MV-4-11 (cell line): ENCODE measurements at places on chromosomes 5 and 9.

GRCh38 chr9:7752481-7752880 lies 47.1 kb downstream of the DMAC1 start:
- DNase-seq = no peak

GRCh38 chr9:692636-693129 lies 148.8 kb upstream of the DMRT1 start:
- DNase-seq = no peak

DNA sequence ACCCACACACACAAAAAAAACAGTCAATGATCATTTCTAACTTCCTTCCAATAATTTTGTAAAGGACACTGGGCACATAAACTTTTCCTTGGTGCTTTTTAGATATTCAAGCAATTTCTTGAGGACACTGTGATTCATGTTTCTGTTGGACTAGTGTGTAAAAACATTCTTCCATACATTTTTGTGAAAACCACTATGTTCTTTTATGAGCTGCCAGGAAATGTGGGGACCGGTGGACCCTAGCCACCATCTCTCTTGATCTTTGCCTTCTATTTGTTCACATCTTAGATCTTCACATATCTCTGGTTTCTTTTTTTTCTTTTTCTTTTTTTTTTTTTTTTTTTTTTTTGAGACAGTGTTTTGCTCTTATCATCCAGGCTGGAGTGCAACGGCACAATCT lies 287.4 kb downstream of the GLIS3 start:
- DNase-seq = no peak

- no peak for DNase-seq
These were observed 255.9 kb upstream of the ACO1 start for GRCh38 chr9:32128546-32128945.

DNA sequence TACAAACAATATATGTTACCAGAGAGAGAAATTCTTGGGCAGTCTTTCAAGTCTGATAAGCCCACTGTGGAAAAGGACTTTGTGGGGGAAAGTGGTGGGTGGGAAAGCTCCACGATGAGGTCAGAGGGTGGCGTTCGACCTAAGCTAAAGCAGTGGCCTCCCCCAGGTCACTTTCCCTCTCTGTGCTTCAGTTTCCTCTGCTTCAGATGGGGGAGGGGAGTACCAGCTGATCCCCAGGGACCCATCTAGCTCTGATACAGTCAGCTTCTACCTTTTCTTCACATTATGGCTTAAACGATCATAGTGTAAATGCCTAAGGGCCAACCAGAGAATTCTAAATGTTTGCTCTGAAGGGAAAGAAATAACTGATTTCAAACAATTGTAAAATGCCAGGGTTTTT lies 36.6 kb upstream of the ARSB start:
- no peak for DNase-seq

DNA sequence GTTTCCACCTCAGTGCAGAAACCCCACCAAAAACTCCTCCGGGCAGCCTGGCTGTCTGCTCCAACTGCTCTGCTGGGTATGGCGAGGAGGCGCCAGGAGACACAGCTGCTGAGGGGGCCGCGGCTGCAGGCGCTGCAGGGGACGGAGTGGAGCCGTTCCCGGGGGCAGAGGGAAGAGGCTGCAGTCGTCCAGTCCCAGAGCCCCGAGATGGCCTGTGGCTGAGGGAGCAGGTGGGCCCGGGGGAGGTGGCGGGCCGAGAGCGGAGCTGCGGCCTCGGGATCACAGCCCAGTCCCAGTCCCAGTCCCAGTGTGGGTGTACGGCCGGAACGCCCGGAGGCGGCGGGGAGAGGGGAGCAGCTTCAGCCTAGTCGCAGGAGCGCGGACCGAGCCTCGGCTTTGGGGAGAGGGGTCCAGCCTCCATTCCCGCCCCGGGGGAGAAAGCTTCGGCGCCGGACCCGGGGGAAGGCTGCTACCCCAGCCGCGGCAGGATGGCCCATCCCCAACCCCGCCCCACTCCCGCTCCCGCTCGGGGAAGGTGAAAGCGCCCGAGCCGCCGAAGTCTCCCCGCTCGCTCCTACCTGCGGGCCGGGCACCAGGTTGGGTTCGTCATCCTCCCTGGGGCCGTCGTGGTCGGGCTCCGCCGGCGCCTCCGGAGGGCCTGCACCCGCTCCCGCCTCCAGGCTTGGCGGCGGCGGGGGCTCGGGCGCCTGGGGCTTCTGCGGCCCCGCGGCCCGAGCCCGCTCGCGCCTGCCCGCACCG lies 513 bp downstream of the FAM193B start:
- no peak for DNase-seq

- peak; percentile 84 for DNase-seq
These were observed 16.8 kb downstream of the NR3C1 start for GRCh38 chr5:143386725-143387124.

- no peak for DNase-seq
These were observed 62.8 kb upstream of the KLF9 start for GRCh38 chr9:70477146-70477745.

GRCh38 chr9:76613150-76613781 lies 151.0 kb upstream of the PCA3 start:
- no peak for DNase-seq

DNA sequence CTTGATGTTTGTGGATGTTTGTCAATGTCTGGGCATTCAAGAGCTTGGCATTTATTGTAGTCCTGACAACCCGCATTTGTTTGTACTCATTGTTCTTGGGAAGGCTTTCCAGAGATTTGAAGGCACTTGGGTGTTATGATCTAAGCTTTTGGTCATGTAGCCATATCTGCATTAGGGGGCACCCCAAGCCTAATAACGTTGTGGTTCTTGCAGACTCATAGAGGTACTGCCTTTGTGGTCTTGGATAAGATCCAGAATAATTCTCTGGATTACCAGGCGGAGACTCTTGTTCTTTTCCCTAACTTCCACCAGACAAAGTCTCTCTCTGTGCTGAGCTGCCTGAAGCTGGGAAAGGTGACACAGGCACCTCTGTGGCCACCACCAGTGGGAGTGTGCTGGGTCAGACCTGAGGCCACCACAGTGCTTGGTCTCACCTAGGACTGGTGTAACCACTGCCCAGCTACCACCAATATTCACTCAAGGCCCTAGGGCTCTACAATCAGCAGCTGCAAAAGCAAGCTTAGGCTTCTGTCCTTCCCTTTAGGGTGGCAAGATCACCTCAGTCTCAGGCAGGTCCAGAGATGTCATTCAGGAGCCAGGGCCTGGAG lies 144.4 kb upstream of the TAS2R1 start:
- DNase-seq = no peak

DNA sequence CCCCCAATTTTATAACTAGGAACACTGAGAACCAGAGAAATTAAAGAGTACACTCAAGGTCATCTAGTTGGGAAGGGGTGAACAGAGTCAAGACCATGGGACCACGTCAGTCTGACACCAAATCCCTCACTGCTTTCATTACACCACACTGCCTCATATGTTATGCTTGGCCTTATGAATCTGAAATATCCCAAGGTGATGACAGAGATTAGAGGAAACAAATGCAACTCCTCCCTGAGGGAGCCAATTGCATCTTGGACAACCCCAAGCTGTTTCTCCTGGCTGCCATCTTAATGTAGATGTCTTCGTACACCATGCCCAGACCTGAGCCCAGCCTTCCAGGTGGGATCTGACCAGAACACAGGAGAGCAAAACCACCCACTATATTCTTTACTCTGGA lies 60.6 kb upstream of the ABCA1 start:
- no peak for DNase-seq

- DNase-seq = no peak
These were observed 29.1 kb downstream of the RORB start for GRCh38 chr9:74526215-74526614.

DNA sequence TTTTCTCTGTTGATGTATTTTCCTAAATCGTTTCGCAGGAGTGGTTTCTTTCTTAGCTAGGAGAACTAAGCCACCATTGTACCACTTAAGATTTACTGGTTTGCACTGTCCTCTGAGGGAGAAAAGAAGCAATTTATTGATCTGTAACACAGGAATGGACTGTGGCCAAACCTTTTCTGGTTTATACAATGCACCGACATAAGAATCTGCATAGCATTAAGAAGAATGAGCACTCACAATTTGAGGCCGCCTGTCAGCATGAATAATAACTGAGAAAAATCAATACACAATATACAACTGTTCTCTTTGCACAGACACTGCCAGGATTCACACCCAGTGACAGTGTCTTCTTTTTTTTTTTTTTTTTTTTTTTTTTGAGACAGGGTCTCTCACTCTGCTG lies 168.6 kb upstream of the DMRT1 start:
- DNase-seq = no peak

DNA sequence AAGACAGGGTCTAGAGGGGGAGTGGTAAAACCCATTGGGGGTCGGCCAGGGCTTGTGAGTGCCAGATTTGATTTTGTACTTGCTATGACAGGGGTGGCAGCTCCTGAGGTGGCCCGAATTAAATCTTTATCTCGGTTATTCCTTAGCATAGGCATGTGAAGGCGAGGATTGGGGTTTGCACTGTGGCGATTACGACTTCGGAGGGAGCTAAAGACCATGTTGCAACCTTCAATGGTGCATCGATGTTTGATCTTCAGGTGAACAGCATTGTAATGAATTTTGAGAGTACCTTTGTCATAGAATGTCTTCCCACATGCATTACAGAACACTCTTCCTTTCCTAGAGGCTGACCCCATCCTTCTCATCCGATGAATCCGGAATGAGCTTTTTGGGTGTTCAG lies 433.9 kb downstream of the BNC2 start:
- no peak for DNase-seq

- DNase-seq = no peak
These were observed 111.5 kb downstream of the MTREX start for GRCh38 chr5:55418994-55419968.

DNA sequence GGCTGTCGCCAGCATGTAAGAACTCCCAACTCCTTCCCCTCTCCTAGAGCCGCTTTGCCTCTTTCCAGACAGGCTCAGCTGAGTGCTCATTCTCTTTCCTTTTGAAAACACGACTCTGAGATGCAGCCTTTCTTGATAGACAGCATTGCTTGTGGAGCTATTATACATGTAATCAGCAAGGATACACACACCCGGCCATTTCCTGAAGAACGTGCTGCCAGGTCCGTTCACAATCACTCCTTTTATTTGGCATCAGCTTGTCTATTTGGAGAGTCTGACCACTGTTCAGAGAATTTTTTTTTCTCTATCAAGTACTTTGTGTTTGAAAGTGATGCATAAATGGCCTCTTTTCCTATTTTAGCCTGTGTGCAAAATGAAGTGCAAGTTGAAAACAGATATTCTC lies 328.7 kb downstream of the MARCHF11 start:
- no peak for DNase-seq

- DNase-seq = no peak
These were observed 84.5 kb upstream of the PUM3 start for GRCh38 chr9:2928411-2928810.

DNA sequence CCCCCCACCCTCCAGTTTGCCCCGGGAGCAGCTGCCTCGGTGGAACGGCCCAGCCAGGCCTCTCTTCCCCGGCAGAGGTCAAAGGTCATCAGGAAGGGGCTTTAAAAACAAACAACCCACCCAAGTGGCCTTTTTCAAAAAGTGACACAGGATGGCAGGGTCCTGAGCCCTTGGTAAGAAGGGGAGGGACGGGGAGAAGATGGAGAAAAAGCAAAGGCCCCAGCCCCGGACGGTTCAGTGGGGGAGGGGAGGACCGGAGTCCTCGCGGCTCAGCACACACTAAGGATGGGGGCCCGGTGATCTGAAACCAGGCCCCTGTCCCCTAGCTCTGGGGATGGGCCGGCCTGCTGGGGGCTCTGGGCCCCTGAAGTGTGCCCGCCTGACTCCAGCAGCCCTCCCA lies 1.1 kb downstream of the PRRX2 start:
- DNase-seq = no peak

GRCh38 chr5:96660971-96661854 lies 963 bp upstream of the CAST start:
- peak; percentile 45 for DNase-seq

DNA sequence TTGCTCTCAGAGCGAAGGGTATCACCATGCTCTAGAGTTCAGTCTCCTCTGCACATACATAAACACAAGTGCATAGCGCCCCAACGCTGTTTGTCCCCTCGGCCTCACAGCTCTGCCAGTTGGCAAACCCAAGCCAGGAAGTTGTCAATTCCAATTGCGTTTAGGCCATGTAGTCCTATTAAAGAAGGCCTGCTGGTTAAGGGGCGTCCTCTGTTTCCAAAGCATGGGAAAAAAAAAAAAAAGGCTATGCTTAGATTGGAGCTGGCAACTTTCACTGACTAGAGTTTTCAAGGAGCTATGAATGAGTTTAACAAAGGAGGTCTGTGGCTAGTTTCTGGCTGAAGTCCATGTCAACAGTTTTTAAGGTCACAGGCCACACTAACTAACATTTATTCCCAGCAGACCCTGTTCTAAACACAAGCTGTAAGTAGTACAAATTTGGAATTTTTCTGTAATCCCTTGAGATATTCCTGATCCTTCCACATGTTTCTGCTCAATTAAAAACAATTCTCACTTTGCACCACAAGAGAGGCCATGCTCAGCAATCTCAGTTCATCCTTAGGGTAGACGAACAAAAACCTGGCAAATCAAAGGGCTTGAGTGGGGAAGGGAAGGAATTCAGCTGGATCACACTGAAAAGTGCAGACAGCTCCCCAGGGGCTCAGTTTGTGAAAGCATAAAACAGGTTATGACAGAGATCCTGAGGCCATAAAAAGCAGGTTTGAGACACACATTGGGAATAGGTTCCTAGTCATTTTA lies 187.7 kb downstream of the DENND1A start:
- DNase-seq = no peak

DNA sequence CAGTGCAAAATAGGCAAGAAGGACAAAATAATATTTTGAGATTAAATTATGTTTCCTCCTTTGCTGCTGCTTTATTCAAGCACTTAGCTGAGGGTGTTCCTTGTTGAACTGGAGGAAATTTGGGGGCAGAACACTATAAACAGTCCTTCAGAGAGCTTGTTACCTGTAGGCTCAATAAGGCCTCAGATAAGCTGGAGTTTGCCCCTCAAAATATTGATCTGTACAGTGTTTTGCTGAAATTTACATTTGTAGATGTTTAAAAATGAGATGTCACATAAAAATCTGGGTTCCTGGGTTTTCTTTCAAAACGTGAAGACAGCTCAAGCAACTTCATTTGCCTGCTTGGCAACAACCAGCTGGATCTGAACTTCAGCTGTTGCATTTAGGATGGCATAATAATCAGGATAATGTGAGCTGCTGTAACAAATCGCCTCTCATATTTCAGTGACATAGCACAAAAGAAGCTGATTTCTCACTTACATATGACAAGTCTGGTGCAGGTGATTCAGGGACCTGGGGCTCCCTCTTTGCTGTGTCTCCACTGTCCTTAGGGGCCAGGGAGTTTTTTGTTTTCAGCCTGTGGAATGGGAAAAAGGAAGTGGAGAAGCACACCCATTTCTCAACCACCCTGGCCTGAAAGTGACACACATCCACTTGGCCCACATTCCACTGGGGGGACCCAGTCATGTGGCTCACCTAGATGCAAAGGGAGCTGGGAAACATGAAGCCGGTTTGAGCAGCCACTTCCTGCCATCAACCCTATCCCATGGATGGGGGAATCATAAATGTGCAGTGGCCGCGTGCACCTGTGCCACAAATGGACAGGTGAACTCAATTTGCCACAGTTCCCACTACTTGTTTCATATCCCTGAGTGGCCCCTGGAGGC lies 2.4 kb upstream of the PSAT1 start:
- DNase-seq = peak; percentile 38

DNA sequence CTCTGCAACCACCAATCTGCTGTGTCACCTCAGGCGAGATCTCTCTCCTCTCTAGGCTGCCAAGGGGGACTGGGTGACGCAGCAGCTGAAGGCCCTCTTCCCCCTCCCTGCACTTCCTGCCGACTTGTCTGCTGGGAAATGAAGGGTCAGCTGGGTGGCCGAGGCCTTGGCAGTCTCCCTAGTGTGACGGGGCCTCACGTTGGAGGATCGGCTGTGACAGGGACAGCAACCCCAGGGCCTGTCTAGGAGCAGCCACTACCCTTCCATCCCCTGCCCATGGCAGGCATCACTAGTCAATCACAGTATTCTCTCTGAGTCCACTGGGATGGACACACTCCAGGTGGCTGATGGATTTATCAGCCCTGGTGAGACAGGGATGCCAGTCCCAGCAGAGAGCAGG lies 107.3 kb upstream of the SARDH start:
- no peak for DNase-seq
